ENCODE measurements at places on chromosomes 6 and 20.

GRCh38 chr20:57024849-57025248 lies 241.6 kb downstream of the BMP7 start:
- DNase-seq, result no peak

DNA sequence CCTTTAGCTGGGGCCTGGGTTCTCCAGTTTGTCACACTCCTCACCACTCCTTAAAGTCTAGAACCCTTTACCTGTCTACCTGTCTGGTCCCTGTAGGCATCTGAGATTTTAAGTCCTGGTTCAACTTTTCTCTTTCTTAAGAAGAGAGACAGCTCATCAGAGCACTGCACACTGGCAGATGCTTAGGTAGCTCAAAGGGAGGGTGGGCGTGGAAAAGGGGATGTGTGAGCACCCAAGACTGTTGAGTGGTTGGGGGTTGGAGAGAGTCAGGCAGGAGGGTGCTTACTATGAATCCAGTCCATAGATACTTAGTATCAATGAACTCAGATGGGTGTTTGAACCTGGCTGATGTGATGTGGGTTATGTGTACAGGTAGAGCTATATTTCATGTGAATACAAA lies 6.6 kb upstream of the KCNG1 start:
- DNase-seq, result no peak

GRCh38 chr6:136696238-136696637 lies 96.0 kb downstream of the MAP3K5 start:
- peak; percentile 0 for DNase-seq

DNA sequence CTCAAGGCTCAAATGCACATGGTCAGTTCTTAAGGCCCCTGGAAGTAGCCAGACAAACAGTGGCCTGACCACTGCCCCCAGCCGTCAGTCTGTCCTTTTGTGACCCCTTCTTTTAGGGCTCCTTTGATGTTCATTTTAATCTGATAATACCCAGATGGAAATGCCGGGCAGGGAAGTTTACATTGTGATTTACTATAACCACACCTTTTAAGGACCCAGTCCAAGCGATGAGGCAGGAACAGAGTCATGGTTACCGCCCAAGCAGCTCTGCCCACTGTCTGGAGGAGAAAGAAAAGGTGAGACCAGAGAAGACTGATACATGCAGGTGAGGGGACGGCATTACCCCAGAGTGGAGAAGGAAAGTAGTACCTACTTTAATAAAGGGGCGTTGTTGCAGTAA lies 110.6 kb downstream of the PLEKHG1 start:
- DNase-seq, result no peak

GRCh38 chr6:65707126-65707826 lies at the start of gene EYS:
Gene EYS (minus strand): TSS chr6:65707226. CDS start chr6:65495410, 211,816 bp downstream.
- peak; percentile 86 for DNase-seq

GRCh38 chr6:137927777-137928218 lies 60.7 kb downstream of the TNFAIP3 start:
- no peak for DNase-seq

DNA sequence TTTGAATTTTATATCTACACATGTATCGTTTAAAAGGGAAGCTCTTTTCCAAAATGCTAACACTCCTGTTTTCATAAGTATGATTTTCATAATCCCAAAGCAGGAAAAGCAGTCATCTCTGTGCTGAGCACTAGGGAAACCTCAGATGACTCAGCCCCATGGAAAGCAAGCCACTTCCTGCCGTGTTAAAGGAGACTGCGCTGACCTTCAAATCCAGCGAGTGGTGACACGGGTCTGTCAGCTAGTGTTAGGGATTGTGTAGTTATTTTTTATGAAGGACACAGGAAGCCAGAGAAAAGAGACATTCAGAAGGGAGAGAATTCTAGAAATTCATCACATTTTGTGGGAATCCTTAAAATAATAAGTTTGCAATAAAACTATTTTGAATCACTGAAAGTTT lies 57.0 kb upstream of the CD93 start:
- no peak for DNase-seq

GRCh38 chr20:24915892-24916291 lies 33.2 kb upstream of the CST7 start:
- DNase-seq, result no peak

GRCh38 chr20:43560974-43561373 lies 2.1 kb downstream of the SGK2 start:
- no peak for DNase-seq

GRCh38 chr6:43746613-43747102 lies 23.4 kb upstream of the VEGFA start:
- DNase-seq, result no peak

- DNase-seq, result no peak
Observed at GRCh38 chr6:139475241-139475640, 100.8 kb upstream of the CITED2 start.

- DNase-seq, result no peak
Observed at GRCh38 chr6:106783640-106784566, 154.5 kb downstream of the QRSL1 start.

DNA sequence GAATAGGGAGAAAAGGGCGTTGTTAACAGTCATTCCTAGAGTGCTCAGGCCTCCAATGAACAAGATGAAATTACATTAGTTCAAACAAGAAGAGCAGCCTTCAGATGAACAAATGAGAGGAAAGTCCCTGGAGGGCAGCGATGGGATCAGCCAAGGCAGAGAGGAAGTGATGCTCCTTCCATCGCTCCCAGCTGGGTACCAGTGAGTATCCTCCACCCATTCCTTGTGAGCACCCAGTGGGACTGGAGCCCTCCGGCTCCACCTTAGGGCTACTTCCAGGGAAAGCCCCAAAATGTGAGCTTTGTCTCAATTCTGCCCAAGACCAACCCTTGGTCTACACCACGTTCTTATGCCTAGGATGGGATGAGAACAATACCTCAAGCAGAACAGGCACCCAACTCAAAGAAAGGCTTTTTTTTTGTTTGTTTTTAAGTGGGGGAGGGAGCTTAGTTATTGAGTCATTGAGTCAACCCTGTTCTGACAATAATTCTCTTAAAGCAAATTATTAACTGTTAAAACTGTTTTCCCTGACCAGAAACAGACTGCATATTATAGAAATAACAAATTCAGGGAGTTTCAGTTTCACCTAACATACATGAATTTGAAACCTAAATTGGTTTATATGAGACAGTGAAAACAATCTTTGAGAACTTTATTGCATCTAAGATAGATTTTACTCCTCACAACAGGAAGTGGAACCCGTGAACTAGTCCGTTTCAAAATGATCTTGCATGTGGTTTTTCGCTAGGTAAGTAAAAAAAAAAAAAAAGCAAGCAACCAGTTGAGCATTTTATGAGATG lies 106.9 kb downstream of the IPCEF1 start:
- DNase-seq, result no peak

- peak; percentile 14 for DNase-seq
Observed at GRCh38 chr6:144063246-144063743, 32.1 kb downstream of the SF3B5 start.

DNA sequence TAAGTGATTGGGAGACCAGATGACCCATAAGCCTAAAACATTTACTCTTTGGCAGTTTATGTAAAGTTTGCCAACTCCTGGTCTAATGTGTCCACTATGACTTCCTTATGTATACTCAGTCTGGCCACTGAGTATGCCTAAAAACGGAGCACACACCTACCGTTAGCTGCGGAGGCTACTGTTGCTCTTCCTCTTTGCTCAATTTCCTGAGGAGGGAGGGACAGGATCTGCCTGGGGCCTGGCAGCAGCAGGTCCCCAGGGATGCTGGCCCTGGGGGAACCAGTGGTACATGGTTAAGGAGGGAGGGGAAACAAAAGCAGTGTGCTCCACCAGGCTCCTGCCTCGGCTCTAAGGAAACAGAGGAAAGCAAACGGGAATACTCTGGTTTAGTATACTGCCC lies 113.5 kb downstream of the CDYL start:
- DNase-seq, result no peak

GRCh38 chr6:150991487-150991886 lies 126.0 kb downstream of the MTHFD1L start:
- no peak for DNase-seq

DNA sequence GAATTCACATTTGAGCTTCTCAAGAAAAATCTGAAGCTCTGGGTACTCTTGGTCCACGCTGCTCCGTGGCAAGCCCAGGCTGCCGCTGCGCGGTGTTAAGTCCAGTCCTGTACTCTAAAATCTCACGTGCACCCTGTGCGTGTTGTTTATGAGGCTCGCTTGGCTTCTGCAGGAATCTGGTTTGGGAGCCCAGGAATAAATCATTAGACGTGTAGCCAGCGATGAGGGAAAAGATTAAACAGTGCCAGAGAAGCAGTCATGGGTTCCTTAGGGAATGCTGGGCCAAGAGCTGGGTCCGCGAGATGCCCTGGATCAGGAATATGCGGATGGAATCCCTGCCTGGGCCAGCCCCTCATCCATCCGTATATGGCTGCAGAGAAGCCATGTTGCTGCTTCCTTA lies 87.3 kb downstream of the KCNB1 start:
- no peak for DNase-seq

GRCh38 chr6:169288591-169288990 lies 34.9 kb upstream of the THBS2 start:
- DNase-seq, result no peak

- DNase-seq, result no peak
Observed at GRCh38 chr20:62211216-62211615, 8.9 kb downstream of the HRH3 start.

DNA sequence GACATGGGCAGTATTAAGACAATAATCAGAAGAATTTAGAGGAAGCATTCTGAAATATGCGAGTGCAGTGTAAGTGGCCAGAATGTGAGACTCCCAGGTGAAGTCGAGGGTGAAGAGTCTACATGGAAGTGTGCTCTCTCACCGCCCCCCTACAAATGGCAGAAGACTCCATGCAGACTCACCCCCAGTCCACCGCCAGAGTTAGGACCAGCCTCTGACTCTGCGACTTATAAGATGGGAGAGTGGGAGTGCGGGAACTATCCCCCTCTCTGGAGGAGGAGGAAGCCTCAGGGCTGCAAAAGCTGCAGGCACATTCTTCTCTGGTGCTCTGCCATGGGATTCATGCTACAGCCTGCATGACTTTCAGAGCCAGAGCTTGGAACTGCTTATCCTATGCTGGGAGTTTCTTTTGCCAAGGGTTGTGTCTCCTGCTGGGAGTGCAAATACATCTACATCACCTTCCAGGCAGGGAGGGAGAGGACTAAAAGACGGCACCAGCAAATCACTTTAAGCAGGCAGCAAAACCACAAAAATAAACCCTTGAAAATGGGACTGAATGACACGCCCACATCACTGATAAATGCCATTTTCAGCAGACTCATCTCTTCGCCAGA lies 206.7 kb upstream of the SULF2 start:
- DNase-seq, result no peak

DNA sequence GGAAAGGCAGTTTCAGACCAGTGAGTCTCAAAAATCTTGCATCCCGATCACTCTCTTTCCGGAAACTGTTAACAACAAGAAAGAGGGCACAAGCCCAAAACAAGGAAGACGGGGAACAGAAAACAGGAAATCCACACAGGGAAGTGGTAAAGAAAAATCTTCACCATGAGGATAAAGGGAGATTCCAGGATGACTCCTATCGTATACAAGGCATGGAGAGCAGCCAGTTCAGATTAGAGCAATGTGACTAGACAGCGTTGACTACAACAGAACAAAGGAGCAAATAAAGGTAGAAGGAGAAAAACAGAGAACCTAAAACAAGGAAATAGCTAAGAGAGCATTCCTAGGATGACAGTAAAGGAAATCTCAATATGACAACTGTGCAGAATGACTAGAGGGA lies 26.5 kb downstream of the VNN1 start:
- no peak for DNase-seq

- DNase-seq, result no peak
Observed at GRCh38 chr6:89237158-89237557, 20.0 kb upstream of the GABRR1 start.

DNA sequence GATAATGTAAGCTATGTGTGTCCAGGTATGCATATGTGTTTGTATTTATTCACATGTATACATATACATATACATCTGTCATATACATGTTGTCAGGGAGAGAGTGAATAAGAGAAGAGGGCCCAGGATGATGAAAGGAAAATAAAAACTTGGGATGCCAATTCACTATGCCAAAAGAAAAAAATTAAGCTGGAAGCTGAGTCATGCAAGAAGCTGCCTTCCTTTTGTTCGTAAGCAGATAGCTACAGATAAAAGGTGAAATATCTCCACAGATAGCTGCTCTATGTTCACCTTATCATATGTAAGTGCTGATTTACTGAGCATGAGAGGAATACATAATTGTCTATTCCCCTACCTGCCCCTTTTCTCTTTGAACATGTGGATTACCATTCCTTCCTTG lies 579.9 kb downstream of the EPM2A start:
- DNase-seq, result no peak

DNA sequence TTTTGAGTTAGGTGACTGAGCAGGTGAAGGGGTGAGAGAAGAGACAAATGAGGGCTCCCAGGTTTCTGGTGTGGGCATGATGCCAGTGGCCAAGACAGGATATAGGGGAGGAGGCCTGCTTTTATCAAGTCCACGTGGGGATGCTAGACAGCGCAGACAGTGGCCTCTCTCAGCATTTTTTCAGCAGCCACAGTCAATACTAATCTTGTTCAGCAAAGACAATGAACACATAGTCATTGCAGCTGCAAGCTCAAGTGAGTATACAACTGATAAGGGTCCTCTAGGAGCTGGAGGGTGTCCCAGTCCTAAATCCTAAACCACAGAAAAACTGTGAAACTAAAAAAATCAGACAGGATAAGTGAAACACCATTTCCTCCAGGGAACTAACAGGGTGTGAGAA lies 48.6 kb downstream of the UQCC1 start:
- no peak for DNase-seq

DNA sequence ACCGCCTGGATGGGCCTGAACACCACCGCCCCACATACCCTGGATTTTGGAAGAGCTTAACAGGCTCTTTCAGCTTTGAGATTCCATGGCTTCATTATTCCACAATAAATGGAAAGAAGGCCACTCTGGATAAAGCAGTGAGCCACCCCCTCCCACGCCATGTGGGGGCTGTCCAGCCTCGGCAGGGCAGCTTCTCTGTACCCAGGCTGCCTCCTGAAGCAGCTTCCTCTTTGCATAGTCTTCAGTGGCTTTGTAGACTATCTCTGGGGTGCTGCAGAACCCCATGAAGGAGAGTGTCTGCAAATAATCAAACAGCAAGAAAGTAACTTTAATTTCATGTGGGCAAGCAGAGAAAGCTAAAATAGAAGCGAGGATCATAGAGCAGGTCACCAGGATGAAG lies 96.6 kb upstream of the NXT1 start:
- no peak for DNase-seq

DNA sequence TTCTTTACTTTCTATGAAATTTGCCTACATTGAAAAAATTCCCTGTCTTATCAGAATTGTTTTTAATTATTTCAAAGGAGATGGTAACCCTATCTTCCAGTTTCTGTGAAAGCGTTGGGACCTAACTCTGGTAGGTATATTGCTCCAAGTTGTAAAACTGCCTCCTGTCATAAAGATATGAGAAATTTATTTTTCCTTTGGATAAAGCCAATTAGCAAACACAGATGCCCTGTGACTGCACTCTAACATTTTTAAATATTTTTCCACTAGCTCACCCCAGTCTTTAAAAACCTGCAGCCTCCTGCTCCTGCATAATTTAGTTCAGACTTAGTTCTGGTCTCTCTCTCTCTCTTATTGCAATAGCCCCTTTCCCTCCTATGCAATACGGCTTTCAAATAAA lies 39.0 kb upstream of the CRISP1 start:
- no peak for DNase-seq

GRCh38 chr6:130515306-130515705 lies 149.5 kb downstream of the TMEM200A start:
- no peak for DNase-seq

- DNase-seq, result no peak
Observed at GRCh38 chr6:131073577-131073976, 10.5 kb upstream of the EPB41L2 start.

Measured in NCI-H1105 (cell line).